ENCODE measurements at places on chromosomes 11 and 22. TPM values are rescaled to one million over a fixed set of nuclear protein-coding genes. Genes with fewer than 3 reads are reported as not detected.

DNA sequence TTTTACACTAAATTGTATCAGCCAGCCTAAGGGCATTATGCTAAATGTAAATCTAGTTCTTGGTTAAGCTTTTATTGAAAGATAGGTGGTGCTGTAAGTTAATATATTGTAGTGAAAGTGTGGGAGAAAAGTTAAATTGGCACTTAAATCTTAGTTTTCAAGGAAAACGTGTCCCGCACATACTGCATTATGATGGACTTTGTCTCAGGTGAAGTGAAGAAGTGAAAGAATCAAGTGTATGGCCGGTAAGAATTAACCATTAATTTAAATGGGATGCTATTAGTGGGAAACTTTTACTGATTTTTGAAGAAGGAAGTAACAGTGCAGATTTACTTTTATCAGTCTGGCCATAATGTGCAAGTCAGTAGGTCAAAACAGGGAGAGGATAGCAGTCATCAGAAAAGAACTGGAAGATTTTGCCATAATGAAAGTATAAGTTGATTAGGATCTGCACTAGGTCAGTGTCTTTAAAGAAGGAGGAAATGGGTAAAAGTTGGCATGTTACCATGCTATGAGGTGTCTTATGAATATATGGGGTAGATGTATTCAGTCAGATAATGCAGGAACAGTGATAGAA, 81.6 kb downstream of the PDHX start:
- no peaks in the 10 kb centered on the region for H3K36me3 ChIP-seq
- DNase-seq, result no peak
- peak overlapping the region; percentile 20 for H3K27ac ChIP-seq
- peaks cover 26% of the 10 kb centered on the region for H3K4me1 ChIP-seq

UPB1 gene
- total RNA-seq, result 0.08 TPM

GRCh38 chr11:126197277-126197939, 14.0 kb downstream of the RPUSD4 start:
- peaks cover 57% of the 10 kb centered on the region for H3K36me3 ChIP-seq
- H3K4me3 ChIP-seq, result no peak overlapping the region
- no peak for DNase-seq
- H3K27me3 ChIP-seq, result no peaks in the 10 kb centered on the region

GRCh38 chr11:92845805-92846204, 123.6 kb upstream of the MTNR1B start:
- no peaks in the 10 kb centered on the region for H3K4me1 ChIP-seq
- H3K27ac ChIP-seq, result no peak overlapping the region
- H3K4me3 ChIP-seq, result no peak overlapping the region
- DNase-seq, result no peak

DNA sequence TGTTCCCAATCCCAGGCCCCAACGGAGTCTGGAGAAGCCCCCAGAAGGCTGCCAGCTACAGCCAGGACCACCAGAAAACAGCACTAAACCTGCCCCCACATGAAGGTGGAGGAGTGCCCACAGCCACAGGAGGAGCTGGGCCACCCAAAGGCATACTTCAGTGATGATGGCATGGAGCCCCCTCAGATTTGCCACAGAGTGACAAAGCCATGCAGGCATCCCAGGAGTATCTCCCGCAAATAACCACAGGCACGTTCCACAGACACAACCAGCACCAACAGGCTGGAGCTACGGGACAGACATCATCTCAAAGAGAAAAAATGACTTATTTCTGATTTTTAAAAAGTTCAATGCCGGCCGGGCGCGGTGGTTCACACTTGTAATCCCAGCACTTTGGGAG, 10.6 kb downstream of the CARS1 start:
- peaks cover 14% of the 10 kb centered on the region for H3K4me1 ChIP-seq
- DNase-seq, result no peak
- no peak overlapping the region for H3K4me3 ChIP-seq
- no peak overlapping the region for H3K27ac ChIP-seq
- peaks cover 10% of the 10 kb centered on the region for H3K36me3 ChIP-seq

MYO18B gene
- 1.6 TPM for total RNA-seq

KDM2A gene
- total RNA-seq, result 80.9 TPM

OR5P2 gene
- total RNA-seq, result not detected

- no peak overlapping the region for H3K27ac ChIP-seq
- no peaks in the 10 kb centered on the region for H3K36me3 ChIP-seq
- peaks cover 3% of the 10 kb centered on the region for H3K27me3 ChIP-seq
- peaks cover 2% of the 10 kb centered on the region for H3K4me1 ChIP-seq
- no peak overlapping the region for H3K4me3 ChIP-seq
These were observed 19.6 kb upstream of the PRODH start for GRCh38 chr22:18955696-18956095.

DNA sequence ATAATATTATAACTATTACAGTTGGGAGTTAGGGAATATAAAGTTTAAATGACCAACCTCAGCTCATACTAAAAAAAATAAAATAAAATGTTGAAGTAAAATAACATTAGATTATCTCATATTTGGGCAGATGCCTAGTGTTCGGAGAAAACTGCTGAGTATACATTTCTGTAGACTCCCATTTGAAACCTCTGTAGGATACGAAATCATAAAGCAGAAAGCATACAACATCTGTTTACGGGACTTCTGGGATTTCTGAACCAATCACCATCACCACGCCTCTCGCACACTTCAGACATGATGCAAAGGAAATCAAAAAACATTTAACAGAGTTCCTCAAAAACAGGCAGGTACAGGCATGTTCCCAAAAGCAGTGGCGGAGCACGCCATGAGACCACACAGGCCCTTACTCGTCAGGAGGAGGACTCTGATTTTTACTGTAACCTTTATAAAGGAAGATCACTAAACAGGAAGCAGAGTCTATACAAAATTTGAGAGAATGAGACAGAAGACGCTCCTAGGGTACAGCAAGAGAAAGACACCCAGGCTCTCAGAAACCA, 8.6 kb downstream of the ZNF195 start:
- no peak overlapping the region for H3K27ac ChIP-seq
- H3K4me3 ChIP-seq, result no peak overlapping the region
- peaks cover 13% of the 10 kb centered on the region for H3K4me1 ChIP-seq
- peaks cover 91% of the 10 kb centered on the region for H3K36me3 ChIP-seq
- no peaks in the 10 kb centered on the region for H3K27me3 ChIP-seq
- DNase-seq, result no peak

GRCh38 chr11:45085646-45086501, 60.6 kb upstream of the PRDM11 start:
- no peaks in the 10 kb centered on the region for H3K27me3 ChIP-seq
- peaks cover 12% of the 10 kb centered on the region for H3K36me3 ChIP-seq
- peaks cover 25% of the 10 kb centered on the region for H3K4me1 ChIP-seq
- DNase-seq, result no peak
- no peak overlapping the region for H3K4me3 ChIP-seq
- H3K27ac ChIP-seq, result no peak overlapping the region

- no peaks in the 10 kb centered on the region for H3K36me3 ChIP-seq
- no peak for DNase-seq
- H3K27me3 ChIP-seq, result peaks cover 11% of the 10 kb centered on the region
- no peak overlapping the region for H3K27ac ChIP-seq
- H3K4me3 ChIP-seq, result no peak overlapping the region
These were observed 649.1 kb downstream of the OPCML start for GRCh38 chr11:132883241-132883640.

- peaks cover 21% of the 10 kb centered on the region for H3K27me3 ChIP-seq
- no peaks in the 10 kb centered on the region for H3K36me3 ChIP-seq
- H3K27ac ChIP-seq, result no peak overlapping the region
- peaks cover 3% of the 10 kb centered on the region for H3K4me1 ChIP-seq
These were observed 44.8 kb upstream of the TUB start for GRCh38 chr11:8036002-8036802.

JHY gene
- 3.2 TPM for total RNA-seq

DNA sequence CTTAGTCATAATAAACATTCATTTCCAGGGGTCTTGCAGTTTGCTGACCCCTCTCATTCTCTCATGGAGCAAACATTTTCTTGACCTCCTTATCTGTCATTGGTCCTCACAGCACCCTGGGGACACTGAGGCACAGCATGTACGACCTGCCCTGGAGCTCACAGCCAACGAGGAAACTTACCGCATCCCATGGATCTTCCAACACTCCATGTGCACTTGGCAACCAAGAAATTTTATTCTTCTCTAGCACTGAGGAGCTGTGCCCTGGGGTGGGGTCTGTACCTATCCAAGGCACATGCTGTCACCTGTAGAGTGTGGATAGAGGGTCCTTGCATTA, 69.4 kb upstream of the IGLL5 start:
- H3K4me1 ChIP-seq, result peaks cover 76% of the 10 kb centered on the region
- peaks cover 2% of the 10 kb centered on the region for H3K36me3 ChIP-seq
- no peak overlapping the region for H3K4me3 ChIP-seq

DNA sequence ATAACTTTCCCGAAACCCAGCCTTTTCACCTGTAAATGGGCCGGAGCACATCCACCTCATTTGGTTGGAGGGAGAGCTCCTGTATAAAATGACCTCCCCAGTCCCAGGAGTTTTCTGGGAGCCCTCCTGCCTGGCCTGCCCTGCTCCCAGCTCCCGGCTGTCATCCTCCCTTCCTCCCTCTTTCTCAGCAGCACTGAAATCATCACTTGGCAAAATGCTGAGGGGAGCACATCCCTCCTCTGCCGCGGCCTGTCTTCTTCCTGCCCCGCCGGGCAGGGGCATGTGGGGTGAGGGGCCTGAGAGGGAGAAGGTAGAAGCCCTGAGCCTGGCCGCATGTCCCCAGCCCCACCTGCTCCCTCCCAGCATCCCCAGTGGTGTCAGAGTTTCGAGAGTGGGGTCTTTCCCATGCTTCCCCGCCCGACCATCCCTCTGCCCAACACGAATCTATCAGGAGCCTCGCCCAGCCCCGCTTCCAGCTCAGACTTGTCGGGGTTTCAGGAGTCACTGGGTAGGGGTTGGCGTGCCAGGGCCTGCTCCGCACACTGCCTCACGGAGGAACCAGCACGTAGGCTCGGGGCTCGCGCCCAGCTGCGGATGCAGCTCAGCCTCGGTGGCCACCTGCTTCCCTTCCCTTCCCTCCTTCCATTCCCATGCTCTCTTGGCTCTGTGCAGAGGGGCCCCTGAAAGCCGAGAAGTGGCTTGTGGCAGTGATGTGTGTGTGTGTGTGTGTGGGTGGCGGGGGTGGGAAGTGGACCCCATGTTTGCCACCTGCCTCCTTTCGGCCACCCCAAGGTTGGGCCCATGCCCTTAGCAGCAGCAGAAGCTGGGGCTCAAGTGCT, 37.1 kb downstream of the NECTIN1 start:
- H3K4me3 ChIP-seq, result no peak overlapping the region
- H3K27me3 ChIP-seq, result no peaks in the 10 kb centered on the region
- no peak for DNase-seq
- H3K27ac ChIP-seq, result no peak overlapping the region
- peaks cover 21% of the 10 kb centered on the region for H3K4me1 ChIP-seq

GRCh38 chr11:105392556-105392955, 217.3 kb upstream of the GRIA4 start:
- H3K27me3 ChIP-seq, result no peaks in the 10 kb centered on the region
- no peak overlapping the region for H3K4me3 ChIP-seq
- DNase-seq, result no peak
- H3K4me1 ChIP-seq, result no peaks in the 10 kb centered on the region
- H3K36me3 ChIP-seq, result no peaks in the 10 kb centered on the region
- no peak overlapping the region for H3K27ac ChIP-seq

GRCh38 chr11:65719871-65720210, 757 bp downstream of the RNASEH2C start:
- peak overlapping the region; percentile 96 for H3K4me3 ChIP-seq
- H3K27ac ChIP-seq, result peak overlapping the region; percentile 94

GRCh38 chr11:73028611-73029010, 113.5 kb downstream of the FCHSD2 start:
- peaks cover 53% of the 10 kb centered on the region for H3K36me3 ChIP-seq
- H3K4me3 ChIP-seq, result no peak overlapping the region
- H3K4me1 ChIP-seq, result peaks cover 31% of the 10 kb centered on the region
- no peaks in the 10 kb centered on the region for H3K27me3 ChIP-seq

PELI3 gene
- total RNA-seq, result 5.8 TPM

DNA sequence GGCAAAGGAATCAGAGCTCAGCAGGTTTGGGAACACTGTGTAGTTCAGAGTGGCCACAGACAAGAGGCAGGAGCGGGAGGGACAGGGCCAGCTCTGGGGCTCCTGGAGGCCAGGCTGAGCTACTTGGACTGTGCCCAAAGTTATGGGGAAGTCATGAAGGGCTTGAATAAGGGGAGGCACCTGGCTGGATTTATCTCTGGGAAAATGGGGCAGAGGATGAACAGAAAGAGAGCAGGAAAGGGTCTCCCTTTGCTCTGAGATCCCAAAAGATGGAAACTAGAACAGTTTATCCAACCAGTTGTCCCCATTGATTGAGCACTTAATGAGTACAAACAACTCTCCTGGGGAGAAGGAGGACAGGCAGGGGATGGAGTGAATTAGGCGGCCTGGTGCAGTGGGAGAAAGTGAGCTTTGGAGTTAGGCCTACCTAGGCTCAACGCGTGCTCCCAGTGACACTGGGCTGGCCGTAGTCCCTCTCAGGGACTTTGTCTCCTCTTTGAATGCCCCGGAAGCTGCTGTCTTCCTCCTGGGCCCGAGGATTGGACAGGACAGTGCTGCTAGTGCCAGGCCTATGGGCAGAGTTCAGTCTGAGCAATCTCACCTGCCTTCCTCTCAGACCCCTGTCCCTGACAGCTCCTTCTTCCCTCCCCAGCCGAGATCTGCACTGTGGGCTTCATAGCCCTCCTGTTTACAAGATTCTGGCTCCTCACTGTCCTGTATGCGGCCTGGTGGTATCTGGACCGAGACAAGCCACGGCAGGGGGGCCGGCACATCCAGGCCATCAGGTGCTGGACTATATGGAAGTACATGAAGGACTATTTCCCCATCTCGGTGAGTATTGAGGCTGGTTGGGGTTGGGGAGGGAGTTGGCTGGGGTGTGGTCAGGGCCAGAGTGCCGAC, 2.0 kb downstream of the MOGAT2 start:
- DNase-seq, result no peak
- H3K27me3 ChIP-seq, result no peaks in the 10 kb centered on the region
- H3K27ac ChIP-seq, result no peak overlapping the region
- no peaks in the 10 kb centered on the region for H3K4me1 ChIP-seq

- no peaks in the 10 kb centered on the region for H3K4me1 ChIP-seq
- DNase-seq, result peak; percentile 84
- H3K27me3 ChIP-seq, result peaks cover 7% of the 10 kb centered on the region
- peak overlapping the region; percentile 63 for H3K4me3 ChIP-seq
These were observed 7.5 kb downstream of the GP1BB start for GRCh38 chr22:19730655-19731360.

RAB30 gene
- 23.4 TPM for total RNA-seq

- H3K4me3 ChIP-seq, result no peak overlapping the region
- H3K36me3 ChIP-seq, result no peaks in the 10 kb centered on the region
- no peaks in the 10 kb centered on the region for H3K27me3 ChIP-seq
- DNase-seq, result no peak
- no peak overlapping the region for H3K27ac ChIP-seq
- no peaks in the 10 kb centered on the region for H3K4me1 ChIP-seq
These were observed 62.4 kb upstream of the BMAL1 start for GRCh38 chr11:13215149-13215548.

FAM118A gene
- 26.4 TPM for total RNA-seq

Data from activated naive CD8-positive, alpha-beta T cell treated with anti-CD3 and anti-CD28 coated beads for 36 hours (primary cell).